ENCODE measurements at places on chromosomes 4 and X. TPM values are rescaled to one million over a fixed set of nuclear protein-coding genes. Genes with fewer than 3 reads are reported as not detected.

PDGFC gene
- total RNA-seq = not detected

DNA sequence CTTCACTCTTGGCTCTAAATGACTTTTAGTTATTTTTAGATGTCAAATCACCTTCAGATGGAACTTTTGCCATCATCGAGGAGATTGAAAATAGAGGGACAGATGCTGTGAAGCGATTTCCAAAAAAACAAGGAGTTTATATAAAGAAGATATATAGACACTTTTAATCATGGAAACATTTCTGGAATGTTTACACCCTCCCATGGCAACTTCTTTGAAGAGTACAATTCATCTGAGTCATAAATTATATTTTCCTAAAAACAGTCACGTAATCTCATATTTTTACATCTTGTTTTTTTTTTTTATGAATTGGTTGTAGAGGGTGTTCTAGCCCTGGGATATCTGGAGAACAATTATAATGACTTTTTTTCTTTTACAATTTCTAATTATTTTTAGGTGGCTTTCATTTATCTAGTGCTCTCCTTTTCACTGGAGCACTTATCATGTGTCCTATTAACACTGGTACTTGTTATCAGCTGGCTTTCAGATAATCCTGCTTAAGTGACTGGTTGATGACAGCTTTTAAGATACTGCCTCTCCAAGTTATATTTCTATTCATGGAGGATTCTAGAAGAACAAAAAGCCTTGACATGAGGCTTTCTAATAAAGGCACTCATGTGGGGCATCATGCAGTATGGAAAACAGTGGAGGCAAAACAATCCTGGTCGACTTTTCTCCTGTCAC is 24.9 kb downstream of the PCDH7 start:
- H3K4me3 ChIP-seq = no peak overlapping the region
- H3K27ac ChIP-seq = no peak overlapping the region
- H3K36me3 ChIP-seq = no peaks in the 10 kb centered on the region
- H3K4me1 ChIP-seq = no peaks in the 10 kb centered on the region
- no peaks in the 10 kb centered on the region for H3K27me3 ChIP-seq
- DNase-seq = no peak

DNAAF6 gene
- not detected for total RNA-seq

FAM241A gene
- 7.5 TPM for total RNA-seq

RGN gene
- not detected for total RNA-seq

ERCC6L gene
- total RNA-seq = 13.1 TPM
